Psoas muscle (tissue), 8 donors: ENCODE measurements at places on chromosomes 4 and X. TPM values are rescaled to one million over a fixed set of nuclear protein-coding genes. Genes with fewer than 3 reads are reported as not detected.

DNA sequence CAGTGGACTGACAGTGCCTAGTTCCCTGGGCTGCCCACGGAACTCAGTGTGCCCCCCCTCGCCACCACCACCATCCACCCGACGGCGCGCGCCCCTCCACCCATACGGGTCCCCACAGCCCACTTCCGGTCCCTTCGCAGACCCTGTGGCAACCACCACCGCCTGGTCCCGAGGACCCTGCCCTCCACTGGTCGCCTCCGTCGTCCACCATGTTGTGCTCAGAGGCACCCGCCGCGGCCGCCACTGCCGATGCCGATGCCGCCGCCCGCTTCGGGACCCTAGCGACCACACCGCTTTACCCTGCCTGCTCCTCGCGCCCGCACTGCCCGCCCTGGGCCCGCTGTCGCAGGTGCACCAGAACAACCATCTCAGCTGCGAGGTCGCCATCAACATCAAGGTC is 66.5 kb upstream of the LANCL3 start:
- DNase-seq: no peak

DNA sequence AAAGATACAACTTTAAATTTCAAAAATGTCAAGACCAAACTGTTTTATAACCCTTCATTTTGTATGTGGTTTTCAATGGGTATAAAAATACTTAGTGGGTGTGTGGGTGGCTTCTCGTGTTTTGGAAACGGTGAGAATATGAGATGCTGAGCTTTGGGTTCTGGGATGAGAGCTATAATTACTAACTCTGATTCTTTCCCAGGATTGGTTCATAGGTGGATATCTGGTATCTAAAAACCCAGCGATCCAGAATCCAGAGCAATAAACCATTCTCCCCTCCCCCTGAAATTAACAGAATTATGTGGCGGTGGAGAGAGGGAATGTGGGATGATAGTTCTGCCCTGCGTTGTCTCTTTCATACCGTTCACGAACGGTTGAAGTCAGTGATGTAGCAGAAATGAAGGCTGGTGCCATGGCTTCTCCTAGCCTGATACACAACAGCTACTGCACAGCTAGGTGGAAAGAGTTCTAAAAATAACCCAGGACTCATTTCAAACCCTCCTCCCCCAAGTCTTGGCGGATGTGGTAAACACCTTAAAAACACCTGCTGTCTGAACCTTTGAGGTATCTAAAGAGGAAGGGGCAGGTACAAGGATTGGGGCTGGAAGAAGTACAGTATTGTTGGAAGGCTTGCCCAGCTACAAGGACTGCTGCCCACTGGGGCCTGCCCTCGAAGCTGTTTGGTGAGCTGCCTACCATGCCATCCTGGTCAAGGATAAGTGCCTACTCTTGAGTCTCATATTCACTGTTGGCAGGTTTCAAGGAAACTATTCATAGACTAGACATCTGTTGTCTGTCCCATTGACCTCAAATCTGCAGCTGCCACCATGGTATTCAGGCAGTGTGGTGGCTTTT is 44.5 kb downstream of the SEPTIN11 start:
- DNase-seq: no peak

GRCh38 chr4:113316879-113317278 is 267.4 kb downstream of the ANK2 start:
- DNase-seq: no peak

DNA sequence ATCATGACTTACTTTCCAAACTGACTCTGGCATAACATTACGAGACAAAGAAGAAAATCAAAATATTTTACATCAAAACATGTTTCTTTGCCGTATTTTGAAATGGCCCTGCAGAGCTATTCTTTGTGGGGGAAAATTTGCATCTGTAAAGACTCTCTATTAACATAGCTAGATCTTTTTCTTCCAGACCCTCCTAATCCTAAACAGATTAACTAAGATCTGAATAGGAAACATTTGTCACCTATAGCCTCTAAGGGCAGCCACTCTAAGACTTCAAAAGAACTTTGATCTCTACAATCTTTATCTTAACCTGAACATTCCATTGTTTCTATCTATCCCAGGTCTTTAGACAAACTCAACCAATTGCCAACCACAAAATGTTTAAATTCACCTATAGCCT is 176.6 kb upstream of the CENPE start:
- no peak for DNase-seq

DNA sequence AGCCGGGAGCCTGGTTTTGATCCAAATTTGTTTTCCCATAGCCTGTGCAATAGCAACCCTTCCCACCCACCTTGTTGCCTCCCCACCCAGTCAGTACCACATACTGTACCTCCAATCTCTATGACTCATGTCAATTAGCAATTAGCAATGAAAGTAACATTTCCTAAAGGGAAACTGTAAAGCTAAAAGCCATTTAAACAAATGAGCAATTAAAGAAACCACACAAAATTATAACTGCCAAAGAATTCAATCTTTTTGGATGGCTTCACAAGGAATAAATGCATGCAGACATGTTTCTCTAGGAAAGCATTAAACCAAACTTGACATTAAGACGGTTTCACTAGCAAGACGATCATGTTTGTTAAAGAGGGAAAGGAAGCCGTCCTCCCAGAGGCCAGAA is 169.0 kb upstream of the MAP3K15 start:
- DNase-seq: no peak

DNA sequence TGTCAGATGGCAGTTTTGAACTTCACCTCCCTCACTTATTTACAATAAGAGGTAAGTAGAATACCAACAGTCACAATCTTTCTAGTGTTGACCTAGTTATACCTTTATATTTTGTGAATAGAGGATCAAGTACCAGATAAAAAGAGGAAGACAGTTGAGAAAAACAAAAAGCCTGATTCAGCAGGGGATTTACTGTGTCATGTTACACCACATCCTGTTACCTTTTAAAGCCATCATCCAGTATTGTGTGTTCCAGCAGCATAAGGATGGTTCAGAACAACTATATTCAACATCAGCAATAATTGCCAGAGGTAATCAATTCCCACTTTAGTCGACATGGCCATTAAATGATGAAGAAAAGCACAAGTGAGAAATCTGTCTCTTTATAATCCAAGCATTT is 21.3 kb upstream of the CXCL6 start:
- no peak for DNase-seq

GRCh38 chr4:138118270-138118669 is 123.9 kb downstream of the SLC7A11 start:
- no peak for DNase-seq

DNA sequence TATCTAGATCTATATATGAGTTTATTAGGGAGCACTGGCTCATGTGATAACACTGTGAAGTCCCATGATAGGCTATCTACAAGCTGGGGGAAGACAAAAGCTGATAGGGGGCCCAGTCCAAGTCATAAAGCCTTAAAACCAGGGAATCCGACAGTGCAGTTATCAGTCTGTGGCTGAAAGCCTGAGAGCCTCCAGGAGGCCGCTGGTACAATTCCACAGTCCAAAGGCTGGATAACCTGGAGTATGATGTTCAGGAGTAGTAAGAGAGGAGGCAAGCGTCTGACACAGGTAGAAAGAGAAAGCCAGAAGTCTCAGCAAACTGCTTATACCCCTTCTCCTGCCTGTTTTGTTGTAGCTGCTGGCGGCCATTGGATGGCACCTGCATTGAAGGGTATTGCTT is 177.6 kb upstream of the SPRY1 start:
- DNase-seq: no peak

GRCh38 chr4:11632025-11632424 is 203.3 kb upstream of the HS3ST1 start:
- DNase-seq: no peak

DNA sequence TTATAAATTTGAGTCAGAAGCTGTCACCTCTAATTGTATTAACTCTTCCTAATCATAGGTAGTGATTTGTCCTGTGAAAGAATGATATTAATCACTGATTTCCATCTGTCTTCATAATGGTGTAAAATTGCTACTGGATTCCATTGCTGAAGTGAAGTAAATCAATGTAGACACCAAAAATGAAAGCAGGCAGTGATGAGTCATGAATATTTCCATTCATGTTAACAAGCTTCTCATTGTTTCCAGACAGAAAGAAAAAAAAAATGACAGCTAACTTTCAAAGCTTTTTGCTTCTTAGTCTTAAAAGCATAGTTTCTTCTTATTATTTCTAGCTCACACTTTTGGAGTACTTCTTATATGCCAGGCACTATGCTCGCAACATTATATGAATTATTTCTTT is 21.5 kb downstream of the FAM114A1 start:
- no peak for DNase-seq

- no peak for DNase-seq
These were observed 13.1 kb upstream of the MAGEA4 start for GRCh38 chrX:151899622-151900021.

DNA sequence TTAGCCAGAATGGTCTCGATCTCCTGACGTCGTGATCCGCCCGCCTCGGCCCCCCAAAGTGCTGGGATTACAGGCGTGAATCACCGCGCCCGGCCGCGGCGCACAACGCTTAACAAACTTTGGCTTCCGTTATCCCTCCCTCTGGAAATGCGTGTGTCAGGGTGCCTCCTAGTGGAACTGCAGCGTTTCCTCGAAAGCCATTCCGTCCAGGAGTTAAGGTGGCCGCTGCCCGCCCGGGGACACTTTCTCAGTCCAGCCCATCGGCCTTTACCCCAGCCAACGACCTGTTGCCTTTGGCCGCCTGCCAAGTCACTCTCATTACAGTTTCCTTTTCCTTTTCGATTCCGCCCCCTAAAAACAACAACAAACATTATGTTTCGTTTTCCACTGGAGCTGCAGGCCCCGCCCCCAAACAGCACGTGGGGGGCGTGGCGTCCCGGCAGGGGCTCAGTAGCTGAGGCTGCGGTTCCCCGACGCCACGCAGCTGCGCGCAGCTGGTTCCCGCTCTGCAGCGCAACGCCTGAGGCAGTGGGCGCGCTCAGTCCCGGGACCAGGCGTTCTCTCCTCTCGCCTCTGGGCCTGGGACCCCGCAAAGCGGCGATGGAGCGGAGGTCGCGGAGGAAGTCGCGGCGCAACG is at the start of gene HERC5:
HERC5 (plus strand) TSS at position 450 of the 637 bp plus-strand sequence; CDS start at position 601, 151 bp downstream.
- DNase-seq: peak; percentile 93

DNA sequence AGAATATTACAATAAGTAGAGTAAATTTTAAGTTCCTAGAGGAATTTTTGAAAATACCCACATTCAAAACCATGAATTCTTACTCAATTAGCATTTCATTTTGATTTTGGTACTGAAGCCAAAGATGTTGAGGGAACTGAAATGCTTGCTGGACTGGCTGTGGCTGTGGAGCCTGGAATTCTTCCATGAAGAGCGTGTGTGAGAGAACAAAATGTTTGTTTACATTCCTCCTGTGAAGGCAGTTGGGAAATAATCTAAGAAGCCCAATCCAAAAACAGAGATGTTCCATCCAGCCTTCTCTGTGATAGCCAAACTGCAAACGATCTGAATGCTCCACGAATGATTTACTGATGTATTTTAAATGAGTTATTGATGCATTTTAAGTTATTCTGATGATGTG is 3.8 kb upstream of the ADH1B start:
- DNase-seq: peak; percentile 61

GRCh38 chr4:108081256-108081655 is 87.5 kb downstream of the LEF1 start:
- DNase-seq: no peak

DNA sequence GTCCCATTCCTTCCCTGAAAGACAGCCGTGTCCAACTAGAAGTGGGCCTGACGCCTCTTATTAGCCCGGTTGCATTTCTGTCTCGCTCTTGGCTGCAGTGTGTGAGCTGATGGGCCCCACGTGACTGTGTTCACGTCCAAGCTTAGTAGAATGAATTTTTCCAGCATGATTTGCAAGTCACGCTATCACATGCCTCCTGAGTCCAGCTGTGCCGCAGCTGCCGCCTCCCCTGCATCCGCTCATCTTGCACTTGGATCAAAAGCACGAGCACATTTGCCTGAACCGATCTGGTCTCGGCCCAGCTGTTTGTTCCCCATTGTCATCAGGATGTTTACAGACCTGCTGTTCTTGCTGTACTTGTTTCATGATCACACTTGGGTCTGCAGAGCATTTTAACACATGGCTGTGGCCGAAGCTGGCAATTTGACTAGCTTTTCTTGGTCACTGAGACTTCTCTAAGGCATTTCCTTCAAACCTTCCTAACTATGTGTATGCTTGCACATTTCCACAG is 126.5 kb downstream of the KIT start:
- DNase-seq: peak; percentile 85

DNA sequence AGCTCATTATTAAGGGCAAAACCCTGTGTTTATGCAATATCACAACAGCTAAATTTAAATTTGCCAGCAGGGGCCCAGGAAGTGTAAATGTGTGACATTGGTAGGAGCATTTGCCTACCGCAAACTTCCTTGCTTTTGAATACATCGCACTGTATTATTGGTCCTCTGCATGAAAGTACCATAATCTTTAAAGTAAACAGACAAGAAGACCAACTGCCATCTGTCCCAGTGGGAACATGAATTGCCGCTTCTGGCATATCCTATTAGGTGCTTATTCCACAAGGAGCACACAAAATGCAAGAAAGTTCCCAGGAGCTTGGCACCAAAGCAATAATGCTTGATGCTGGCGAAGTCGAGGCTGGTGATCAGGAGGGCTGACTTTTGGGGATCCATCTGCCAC is 51.3 kb downstream of the SOD3 start:
- DNase-seq: no peak

- DNase-seq: no peak
These were observed 81.5 kb downstream of the ARX start for GRCh38 chrX:24934279-24934678.

- DNase-seq: no peak
These were observed 19.5 kb downstream of the TMPRSS11E start for GRCh38 chr4:68466751-68467150.

- no peak for DNase-seq
These were observed 558.9 kb upstream of the TENM3 start for GRCh38 chr4:181684310-181684709.

DNA sequence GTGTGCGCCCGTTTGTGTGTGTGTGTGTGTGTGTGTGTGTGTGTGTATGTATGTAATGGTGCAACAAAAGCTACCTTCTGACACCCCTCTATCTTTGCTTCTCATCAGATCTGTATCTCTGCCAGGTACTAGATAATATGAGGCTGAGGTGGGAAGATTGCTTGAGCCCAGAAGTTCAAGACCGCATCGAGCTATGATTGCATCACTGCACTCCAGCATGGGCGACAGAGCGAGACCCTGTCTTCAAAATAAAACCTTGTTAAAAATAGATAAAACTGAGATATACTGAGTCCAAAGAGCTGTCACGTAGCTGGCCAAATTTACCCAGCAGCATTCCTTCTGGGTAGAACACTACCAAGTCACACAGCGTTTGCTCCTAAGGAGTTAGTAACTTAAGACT is 18.4 kb downstream of the NLGN4X start:
- DNase-seq: no peak

GRCh38 chr4:24878636-24879016 is 34.2 kb downstream of the CCDC149 start:
- no peak for DNase-seq

The GNRHR gene
- not detected for polyA plus RNA-seq

The ARHGAP4 gene
- polyA plus RNA-seq: 5.8 TPM

The RS1 gene
- not detected for polyA plus RNA-seq

The RGN gene
- 0.69 TPM for polyA plus RNA-seq

The TLR10 gene
- polyA plus RNA-seq: 0.01 TPM

The ADGRG2 gene
- 0.06 TPM for polyA plus RNA-seq

The ITM2A gene
- polyA plus RNA-seq: 25.7 TPM

The CSAG1 gene
- 0.04 TPM for polyA plus RNA-seq

The SLIT2 gene
- 0.22 TPM for polyA plus RNA-seq

The ZNF732 gene
- 0.01 TPM for polyA plus RNA-seq
